MCF 10A (cell line): ENCODE measurements at places on chromosomes 5 and 9.

DNA sequence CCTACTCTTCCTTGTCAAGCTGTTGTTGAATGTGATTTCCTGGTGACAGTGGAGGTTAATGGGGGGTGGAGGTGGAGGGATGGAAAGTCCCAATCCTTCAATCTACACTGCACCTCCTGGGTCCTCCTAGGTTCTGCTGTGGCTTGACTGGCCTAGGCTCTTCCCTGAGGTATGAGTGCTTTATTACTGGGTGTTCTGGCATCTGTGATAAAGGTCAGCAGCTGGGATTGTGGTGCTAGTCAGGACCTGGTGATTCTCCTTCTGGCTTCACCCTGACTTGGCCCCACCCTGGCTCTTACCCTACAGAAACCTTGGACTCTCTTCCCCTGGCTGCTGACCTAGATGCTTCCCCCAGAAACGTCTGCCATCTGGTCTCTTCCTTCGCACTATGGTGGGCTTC, 194.3 kb downstream of the ARHGEF28 start:
- no peaks in the 10 kb centered on the region for H3K27me3 ChIP-seq
- no peaks in the 10 kb centered on the region for H3K36me3 ChIP-seq
- peaks cover 33% of the 10 kb centered on the region for H3K4me1 ChIP-seq
- DNase-seq: no peak
- H3K27ac ChIP-seq: peak overlapping the region; percentile 29

- H3K4me1 ChIP-seq: no peaks in the 10 kb centered on the region
- H3K36me3 ChIP-seq: peaks cover 3% of the 10 kb centered on the region
- no peak overlapping the region for H3K27ac ChIP-seq
- DNase-seq: no peak
- H3K4me3 ChIP-seq: no peak overlapping the region
- H3K27me3 ChIP-seq: peaks cover 16% of the 10 kb centered on the region
Measured at GRCh38 chr9:134212809-134213507, 48.6 kb upstream of the RNU6ATAC start.

GRCh38 chr5:124906339-124907097, 160.1 kb upstream of the ZNF608 start:
- peak overlapping the region; percentile 8 for H3K4me3 ChIP-seq
- peak; percentile 96 for DNase-seq
- H3K4me1 ChIP-seq: peaks cover 35% of the 10 kb centered on the region
- H3K36me3 ChIP-seq: no peaks in the 10 kb centered on the region
- peak overlapping the region; percentile 90 for H3K27ac ChIP-seq

- DNase-seq: peak; percentile 96
- H3K4me1 ChIP-seq: peaks cover 11% of the 10 kb centered on the region
- no peaks in the 10 kb centered on the region for H3K27me3 ChIP-seq
Measured at GRCh38 chr5:153629027-153629895, 138.8 kb downstream of the GRIA1 start.

GRCh38 chr5:118126159-118126558, 862.2 kb downstream of the DTWD2 start:
- H3K36me3 ChIP-seq: peaks cover 7% of the 10 kb centered on the region
- H3K4me1 ChIP-seq: no peaks in the 10 kb centered on the region
- H3K27ac ChIP-seq: no peak overlapping the region
- H3K27me3 ChIP-seq: no peaks in the 10 kb centered on the region
- DNase-seq: peak; percentile 36
- no peak overlapping the region for H3K4me3 ChIP-seq

GRCh38 chr9:84697509-84698114, 28.1 kb downstream of the NTRK2 start:
- no peaks in the 10 kb centered on the region for H3K27me3 ChIP-seq
- no peaks in the 10 kb centered on the region for H3K36me3 ChIP-seq
- H3K27ac ChIP-seq: no peak overlapping the region

- DNase-seq: no peak
- no peak overlapping the region for H3K4me3 ChIP-seq
- no peaks in the 10 kb centered on the region for H3K36me3 ChIP-seq
- H3K27me3 ChIP-seq: no peaks in the 10 kb centered on the region
Measured at GRCh38 chr9:81370650-81371049, 318.7 kb downstream of the TLE1 start.

DNA sequence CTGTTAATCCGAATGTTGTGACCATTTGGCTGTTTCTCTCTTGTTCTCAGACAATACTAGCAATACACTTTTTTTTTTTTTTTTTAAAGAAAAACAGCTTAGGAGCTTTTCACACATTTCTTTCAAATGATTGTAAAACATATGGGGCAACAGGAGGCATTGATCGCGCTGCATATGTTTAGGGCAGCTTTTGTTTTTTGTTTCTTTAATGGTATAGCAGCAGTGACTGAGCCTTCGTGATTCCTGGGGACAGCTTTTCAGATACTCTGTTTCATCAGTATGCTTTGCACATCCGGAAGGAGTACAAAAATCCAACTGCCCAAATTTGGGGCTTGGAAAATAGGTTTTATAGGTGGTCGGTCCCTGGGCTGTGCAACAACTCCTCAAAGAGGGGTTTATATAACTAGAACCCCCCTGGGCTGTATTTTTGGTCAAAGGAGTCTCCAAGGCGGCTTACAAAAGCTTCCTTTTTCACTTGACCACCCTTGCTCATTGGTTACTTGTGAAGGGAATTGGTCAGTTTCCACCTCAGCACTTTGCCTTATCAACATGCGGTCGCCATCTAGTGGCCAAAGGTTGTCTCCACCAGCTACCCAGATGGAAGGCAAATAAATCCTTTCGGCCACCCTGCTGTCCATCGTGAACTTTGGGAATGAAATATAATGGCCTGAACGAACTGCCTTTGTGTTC, 91.8 kb downstream of the PDE6A start:
- peak; percentile 91 for DNase-seq
- no peaks in the 10 kb centered on the region for H3K27me3 ChIP-seq
- H3K4me3 ChIP-seq: no peak overlapping the region

DNA sequence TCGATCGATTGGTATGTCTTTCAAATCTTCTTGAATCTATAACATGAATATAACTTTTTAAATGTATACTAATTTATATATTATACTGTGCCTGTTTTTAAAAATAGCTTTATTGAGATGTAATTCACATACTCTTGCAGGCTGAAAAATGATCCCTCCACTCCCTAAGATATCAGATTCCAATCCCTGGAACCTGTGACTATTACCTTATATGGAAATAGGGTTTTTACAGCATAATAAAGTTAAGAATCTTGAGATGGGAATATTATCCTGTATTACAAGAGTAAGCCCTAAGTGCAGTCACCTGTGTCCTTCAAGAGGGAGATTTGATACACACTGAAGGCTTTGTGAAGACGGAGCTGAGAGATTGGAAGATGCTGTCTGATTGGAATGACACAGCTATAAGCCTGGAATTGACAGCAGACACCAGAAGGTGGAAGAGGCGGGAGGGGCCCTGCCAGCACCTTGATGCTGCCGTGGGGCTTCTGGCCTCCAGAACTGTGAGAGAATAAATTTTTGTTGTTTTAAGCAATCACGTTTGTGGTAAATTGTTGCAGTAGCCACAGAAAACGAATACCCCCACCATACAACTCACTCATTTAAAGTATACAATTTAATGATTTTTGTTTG, 161.3 kb downstream of the RMI1 start:
- H3K36me3 ChIP-seq: peaks cover 6% of the 10 kb centered on the region
- peaks cover 17% of the 10 kb centered on the region for H3K4me1 ChIP-seq
- H3K27me3 ChIP-seq: no peaks in the 10 kb centered on the region
- H3K27ac ChIP-seq: no peak overlapping the region

DNA sequence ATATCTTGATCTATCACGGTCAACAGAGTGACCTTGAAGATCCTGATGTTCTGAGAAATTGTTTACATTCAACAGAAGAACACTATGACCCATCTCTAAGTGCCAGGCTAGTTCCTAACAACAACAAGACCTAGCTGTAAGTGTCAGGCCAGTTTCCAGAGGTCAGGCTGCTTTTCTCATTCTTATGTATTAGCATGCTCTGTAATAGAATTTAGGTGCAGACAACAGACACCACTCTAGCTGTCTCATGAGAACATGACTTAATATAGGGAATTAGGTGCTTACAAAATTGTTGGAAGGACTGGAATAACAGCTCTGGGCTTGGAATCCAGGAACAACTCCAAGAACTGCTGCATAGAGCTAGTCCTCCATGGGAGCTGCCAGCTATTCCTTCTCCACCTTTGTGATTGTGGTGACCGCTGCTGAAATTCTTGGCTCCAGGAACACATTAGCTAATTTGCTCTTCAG, 138.7 kb downstream of the SNX18 start:
- no peaks in the 10 kb centered on the region for H3K27me3 ChIP-seq
- no peak overlapping the region for H3K4me3 ChIP-seq
- peaks cover 13% of the 10 kb centered on the region for H3K4me1 ChIP-seq
- H3K36me3 ChIP-seq: no peaks in the 10 kb centered on the region

DNA sequence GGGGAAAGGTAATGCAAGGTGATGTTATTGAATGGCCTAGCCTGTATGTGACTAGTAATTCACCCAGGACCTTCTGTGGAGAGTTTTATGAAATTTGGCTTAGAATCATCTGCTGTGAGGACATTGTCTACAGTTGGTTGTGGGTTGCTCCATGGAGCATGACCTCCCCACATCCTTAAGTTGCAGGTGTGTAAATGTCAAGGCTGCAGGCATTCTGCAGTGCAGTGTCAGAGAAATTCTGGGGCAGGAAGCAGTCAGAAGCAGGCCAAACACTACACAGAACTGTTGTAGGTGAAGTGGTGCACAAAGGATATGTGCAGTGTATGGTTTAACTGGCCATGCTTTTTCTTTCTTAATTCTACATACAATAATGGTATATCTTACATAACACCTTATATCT, 588.3 kb downstream of the EBF1 start:
- DNase-seq: no peak
- peaks cover 15% of the 10 kb centered on the region for H3K4me1 ChIP-seq
- no peaks in the 10 kb centered on the region for H3K27me3 ChIP-seq
- no peak overlapping the region for H3K27ac ChIP-seq
- H3K36me3 ChIP-seq: no peaks in the 10 kb centered on the region

DNA sequence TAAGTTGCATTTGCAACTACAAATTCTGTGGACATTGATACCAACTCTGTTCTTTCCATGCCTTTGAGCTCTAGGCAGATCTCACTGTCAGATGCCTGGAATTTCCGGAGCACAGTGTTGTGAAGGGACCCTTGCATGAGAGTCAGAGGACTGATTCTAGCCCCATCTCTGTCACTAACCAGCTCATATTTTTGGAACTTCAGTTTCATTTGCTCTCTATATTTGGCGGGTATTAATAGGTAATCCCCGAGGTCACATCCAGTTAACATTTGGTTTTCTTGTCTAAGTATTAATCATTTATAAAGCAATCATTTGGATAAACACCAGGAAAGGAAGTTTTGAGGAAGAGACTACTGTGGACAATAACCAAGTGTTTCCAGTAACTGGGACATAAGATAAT, 115.7 kb downstream of the MAN2A1 start:
- no peaks in the 10 kb centered on the region for H3K27me3 ChIP-seq
- no peak overlapping the region for H3K27ac ChIP-seq
- H3K4me3 ChIP-seq: no peak overlapping the region
- no peak for DNase-seq
- H3K4me1 ChIP-seq: no peaks in the 10 kb centered on the region
- H3K36me3 ChIP-seq: peaks cover 25% of the 10 kb centered on the region

DNA sequence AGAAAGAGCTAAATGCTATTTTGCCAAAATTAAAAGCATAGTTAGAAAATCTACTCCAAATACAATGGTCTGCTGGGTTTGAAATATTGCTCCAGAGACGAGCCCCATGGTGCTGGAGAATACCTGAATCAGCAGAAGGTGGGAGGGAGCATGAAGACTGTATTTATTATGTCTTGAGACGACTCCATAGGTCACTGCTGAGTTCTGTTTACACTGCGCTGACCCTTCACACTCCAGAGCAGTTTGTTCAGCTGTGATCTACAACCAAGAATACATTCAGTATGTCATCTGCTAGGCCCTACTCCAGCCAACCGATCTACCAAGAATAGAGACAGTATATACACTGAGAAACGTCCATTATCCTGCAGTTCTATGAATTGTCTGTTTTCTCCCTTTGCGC, 150.5 kb downstream of the TLE1 start:
- no peaks in the 10 kb centered on the region for H3K27me3 ChIP-seq
- H3K27ac ChIP-seq: no peak overlapping the region
- DNase-seq: no peak

GRCh38 chr5:151906246-151906645, 18.4 kb downstream of the GLRA1 start:
- no peak for DNase-seq
- H3K36me3 ChIP-seq: no peaks in the 10 kb centered on the region
- H3K4me3 ChIP-seq: no peak overlapping the region
- H3K27me3 ChIP-seq: peaks cover 14% of the 10 kb centered on the region
- no peak overlapping the region for H3K27ac ChIP-seq

DNA sequence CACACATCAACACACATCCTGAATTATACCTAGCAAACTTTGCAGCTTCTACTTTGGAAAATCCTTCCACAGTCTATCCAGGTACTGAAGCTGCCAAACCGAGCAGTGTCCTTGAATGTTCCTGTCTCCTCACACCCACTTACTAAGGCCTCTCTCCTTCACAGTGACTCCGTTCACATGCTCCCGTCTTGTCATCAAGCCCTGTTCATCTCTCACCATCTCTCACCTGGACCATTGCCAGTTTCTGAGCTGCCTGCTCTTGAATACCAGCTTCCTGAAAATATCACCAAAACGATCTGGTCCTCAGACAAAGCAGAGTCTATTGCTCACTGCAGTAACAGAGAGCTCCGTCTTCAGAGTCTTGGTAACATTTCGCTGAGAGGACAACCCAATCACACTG, 57.4 kb downstream of the GCNT1 start:
- H3K27ac ChIP-seq: no peak overlapping the region
- H3K36me3 ChIP-seq: peaks cover 15% of the 10 kb centered on the region
- H3K4me1 ChIP-seq: peaks cover 17% of the 10 kb centered on the region
- DNase-seq: no peak

GRCh38 chr5:44332285-44332971, 56.8 kb downstream of the FGF10 start:
- no peaks in the 10 kb centered on the region for H3K36me3 ChIP-seq
- H3K27ac ChIP-seq: peak overlapping the region; percentile 21
- no peak overlapping the region for H3K4me3 ChIP-seq
- H3K27me3 ChIP-seq: no peaks in the 10 kb centered on the region

- DNase-seq: no peak
- H3K27me3 ChIP-seq: no peaks in the 10 kb centered on the region
- no peaks in the 10 kb centered on the region for H3K4me1 ChIP-seq
- no peak overlapping the region for H3K4me3 ChIP-seq
- H3K27ac ChIP-seq: no peak overlapping the region
Measured at GRCh38 chr9:118008246-118008645, 304.0 kb downstream of the TLR4 start.

GRCh38 chr9:27154908-27155307, 45.9 kb downstream of the TEK start:
- DNase-seq: peak; percentile 85
- H3K27me3 ChIP-seq: no peaks in the 10 kb centered on the region
- H3K4me1 ChIP-seq: peaks cover 37% of the 10 kb centered on the region
- peak overlapping the region; percentile 92 for H3K27ac ChIP-seq
- H3K36me3 ChIP-seq: peaks cover 4% of the 10 kb centered on the region

DNA sequence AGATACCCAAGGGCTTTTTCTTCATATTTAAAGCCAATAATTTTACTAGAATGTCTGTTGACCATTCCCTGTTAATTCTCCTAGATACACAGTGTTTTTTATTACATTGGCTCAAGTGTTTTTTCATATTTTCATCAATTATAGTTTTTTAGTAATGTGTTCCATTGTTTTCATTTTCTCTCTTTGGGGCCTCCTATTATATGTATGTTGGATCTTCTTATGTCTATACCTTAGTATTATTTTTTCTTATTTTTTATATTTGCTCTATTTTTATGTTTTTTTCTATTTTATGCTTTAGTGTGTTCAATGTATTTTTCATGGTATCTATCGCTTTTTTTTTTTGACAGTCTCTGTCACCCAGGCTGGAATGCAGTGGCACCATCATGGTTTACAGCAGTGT, 7.5 kb downstream of the KIAA1958 start:
- H3K27ac ChIP-seq: no peak overlapping the region
- no peak overlapping the region for H3K4me3 ChIP-seq
- no peaks in the 10 kb centered on the region for H3K4me1 ChIP-seq
- H3K36me3 ChIP-seq: peaks cover 12% of the 10 kb centered on the region
- DNase-seq: no peak
